Stimulated activated CD4-positive, alpha-beta T cell treated with anti-CD3 and anti-CD28 coated beads, Interleukin-2, amount 100 ng/mL, for 24 hours (primary cell): ENCODE measurements at places on chromosomes 6 and 20.

- DNase-seq = no peak
Measured at GRCh38 chr6:86682297-86682696, 255.0 kb upstream of the HTR1E start.

DNA sequence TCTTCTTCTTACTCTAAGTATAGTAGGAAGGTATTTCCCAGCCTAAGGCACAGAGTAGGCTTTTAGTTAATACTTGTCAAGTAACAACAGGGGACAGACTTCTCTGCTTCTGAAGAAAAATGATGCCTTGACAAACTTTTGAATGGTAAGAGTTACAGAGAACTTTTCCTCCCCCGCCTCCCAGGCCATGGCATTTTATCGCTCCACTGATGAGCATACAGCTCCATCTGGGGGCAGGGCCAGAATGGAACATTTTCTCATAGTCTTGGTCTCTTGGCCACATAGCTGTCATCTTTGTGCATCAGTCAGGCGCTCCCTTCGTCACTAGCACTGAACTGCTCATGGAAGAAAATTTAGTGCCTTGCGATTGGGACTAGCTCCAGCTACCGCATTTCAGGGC lies 1066.8 kb upstream of the CITED2 start:
- no peak for DNase-seq

- no peak for DNase-seq
Measured at GRCh38 chr20:11894062-11894461, 23.6 kb upstream of the BTBD3 start.

DNA sequence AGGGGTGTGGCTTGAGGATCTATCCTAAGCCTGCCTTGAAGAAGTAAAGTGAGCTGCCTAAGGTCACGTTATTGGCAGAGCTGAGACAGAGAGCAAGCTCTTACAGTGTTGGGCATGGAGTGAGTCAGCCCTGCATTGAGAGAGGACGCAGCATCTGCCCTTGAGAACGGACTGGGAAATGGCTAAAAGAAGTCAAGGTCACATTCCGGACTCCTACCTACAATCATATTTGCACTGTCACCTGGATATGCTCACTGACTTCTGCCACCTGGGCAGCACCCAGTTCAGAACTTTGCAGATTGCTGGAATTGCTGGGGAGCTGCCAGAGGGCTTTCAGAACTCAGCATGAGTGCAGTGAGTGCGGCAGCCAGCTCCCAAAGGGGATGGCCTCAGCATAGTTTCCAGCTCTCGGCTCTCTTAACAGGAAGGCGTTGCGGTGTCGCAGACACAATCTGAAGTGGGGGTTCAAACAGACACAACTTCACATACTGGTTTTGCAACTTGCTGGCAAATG lies 199.3 kb upstream of the SGK1 start:
- DNase-seq = no peak

- DNase-seq = no peak
Measured at GRCh38 chr6:25219216-25219916, 59.8 kb upstream of the CARMIL1 start.

- no peak for DNase-seq
Measured at GRCh38 chr6:117992856-117993255, 85.8 kb downstream of the SLC35F1 start.

GRCh38 chr6:25882051-25882496 lies 8.0 kb upstream of the SLC17A3 start:
- DNase-seq = peak; percentile 29

DNA sequence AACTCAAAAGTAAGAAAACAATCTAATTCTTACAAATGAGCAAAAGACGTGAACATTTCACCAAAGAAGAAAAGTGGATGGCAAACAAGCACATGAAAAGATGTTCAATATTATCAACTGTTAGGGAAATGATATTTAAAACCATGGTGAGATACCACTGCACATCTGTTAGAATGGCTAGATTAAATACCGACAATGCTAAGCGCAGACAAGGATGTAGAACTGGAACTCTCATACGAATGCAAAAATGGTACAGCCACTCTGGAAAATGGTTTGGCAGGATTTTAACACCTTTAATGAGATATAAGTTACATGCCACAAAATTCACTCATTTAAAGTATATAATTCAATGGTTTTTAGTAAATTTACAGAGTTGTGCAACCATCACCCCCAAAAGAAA lies 44.6 kb upstream of the NFATC2 start:
- DNase-seq = no peak

GRCh38 chr6:131854803-131855202 lies 47.0 kb downstream of the ENPP1 start:
- DNase-seq = no peak

GRCh38 chr6:107523794-107524193 lies 33.9 kb downstream of the SOBP start:
- DNase-seq = no peak

DNA sequence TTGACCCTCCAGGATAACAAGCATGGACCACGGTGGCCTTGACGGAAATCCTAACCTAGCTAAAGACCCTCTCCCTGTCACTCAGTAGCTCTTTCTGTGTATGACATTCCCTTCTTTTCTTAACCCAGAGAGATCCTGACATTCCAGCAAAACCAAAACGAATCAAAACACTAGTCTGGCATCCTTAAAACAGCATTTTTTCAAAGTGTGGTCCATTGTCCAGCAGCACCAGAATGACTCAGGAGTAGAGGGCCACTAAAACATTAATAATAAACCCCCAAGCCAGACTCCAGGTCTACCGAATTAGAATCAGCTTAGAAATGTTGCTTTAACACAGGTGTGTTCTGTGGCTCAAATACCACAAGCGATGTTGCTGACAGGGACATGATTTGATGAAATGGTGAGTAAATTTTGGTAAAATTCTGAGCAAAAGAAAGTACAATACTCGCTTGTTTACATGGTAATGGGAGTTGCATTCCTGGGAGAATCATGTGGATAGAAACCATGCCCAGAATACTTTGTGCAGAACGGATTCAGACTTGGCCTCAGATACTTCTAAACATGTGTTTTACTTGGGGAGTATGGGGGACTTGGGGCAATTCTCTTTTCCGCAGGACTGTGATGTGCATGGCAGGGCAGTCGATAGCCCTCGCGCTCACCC lies 174.2 kb upstream of the KCNG1 start:
- no peak for DNase-seq

GRCh38 chr6:111474106-111474505 lies 8.9 kb downstream of the REV3L start:
- no peak for DNase-seq

DNA sequence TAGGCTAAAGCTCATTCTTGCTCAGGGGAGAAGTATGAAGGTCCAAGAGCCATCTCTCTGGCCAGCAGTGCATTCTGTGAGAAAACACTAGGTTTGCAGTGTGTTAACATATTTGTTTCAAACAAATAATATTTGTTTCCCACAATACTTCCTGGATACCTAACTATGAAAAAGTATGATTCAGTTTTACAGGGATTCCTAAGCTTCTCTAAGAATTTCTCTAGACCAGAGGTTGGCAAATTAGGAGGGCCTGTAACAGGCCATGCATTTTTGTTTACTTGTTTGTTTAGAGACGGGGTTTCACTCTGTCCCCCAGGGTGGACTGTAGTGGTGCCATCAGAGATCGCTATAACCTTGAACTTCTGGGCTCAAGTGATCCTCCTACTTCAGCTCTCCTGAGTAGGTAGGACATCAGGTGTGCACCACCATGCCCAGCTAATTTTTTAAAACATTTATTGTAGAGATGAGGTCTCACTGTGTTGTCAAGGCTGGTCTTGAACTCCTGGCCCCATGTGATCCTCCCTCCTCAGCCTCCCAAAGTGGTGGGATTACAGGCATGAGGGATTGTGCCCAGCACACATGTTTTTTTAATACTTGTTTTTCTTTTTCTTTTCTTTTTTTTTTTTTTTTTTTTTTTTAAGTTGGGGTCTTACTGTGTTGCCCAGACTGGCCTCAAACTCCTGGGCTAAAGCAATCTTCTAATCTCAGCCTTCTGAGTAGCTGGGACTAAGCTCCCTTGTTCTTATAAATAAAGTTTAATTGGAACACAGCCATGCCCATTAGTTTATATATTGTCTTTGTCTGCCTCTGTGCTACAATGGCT lies 71.7 kb downstream of the ADGRG6 start:
- DNase-seq = no peak

- DNase-seq = no peak
Measured at GRCh38 chr6:37523412-37523811, 23.7 kb upstream of the CCDC167 start.

- DNase-seq = peak; percentile 18
Measured at GRCh38 chr20:54475334-54476168, at the start of gene DOK5. Gene DOK5, plus strand, starts transcription at chr20:54475593. Its CDS starts 354 bp downstream, at chr20:54475947.

DNA sequence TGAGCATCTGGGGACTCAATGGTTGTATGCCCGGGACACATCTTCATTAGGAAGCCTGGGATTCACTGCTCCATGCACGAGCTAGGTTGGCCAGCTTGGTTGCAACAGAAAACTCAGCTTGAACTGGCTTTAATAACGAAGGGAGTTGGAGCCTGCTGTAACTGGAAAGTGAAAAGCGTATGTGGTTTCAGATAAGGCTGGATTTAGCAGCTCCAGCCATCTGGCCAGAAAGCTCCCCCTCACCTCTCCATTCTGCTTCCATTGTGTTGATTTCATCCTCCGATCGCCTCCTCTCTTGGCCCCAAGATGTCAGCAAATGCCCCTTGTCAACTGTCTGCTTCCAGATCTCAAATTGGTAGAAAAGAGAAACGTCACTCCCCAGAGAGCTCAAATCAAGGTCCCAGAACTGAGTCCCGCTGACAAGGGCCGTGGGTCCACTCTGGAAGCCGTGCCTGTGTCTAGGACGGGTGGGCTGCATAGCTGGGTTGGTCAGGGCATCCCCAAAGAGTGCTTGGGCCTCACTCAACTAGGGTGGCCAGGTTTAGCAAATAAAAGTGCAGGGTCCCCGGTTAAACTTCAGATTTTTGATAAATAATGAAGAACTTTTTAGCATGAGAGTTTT lies 117.0 kb upstream of the PMEPA1 start:
- DNase-seq = no peak

- no peak for DNase-seq
Measured at GRCh38 chr20:54622333-54623295, 147.2 kb downstream of the DOK5 start.

DNA sequence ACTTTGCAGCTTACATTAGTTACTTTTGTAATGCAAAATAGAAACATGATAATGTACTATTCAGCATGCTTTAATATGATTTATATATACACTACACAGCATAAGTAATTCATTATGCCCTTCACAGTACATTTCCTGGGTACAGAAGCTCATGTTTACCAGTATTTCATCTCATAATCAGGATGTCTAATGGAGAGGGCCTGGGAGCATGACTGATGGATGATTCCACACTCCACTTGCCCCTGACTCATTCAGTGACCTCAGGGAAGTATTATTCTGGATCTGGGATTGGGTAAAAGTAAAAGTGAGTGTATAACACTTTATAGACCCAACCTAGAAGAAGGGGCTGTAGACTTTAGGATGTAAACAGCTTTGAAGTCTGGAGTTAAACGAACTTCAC lies 31.4 kb upstream of the BACH2 start:
- no peak for DNase-seq

DNA sequence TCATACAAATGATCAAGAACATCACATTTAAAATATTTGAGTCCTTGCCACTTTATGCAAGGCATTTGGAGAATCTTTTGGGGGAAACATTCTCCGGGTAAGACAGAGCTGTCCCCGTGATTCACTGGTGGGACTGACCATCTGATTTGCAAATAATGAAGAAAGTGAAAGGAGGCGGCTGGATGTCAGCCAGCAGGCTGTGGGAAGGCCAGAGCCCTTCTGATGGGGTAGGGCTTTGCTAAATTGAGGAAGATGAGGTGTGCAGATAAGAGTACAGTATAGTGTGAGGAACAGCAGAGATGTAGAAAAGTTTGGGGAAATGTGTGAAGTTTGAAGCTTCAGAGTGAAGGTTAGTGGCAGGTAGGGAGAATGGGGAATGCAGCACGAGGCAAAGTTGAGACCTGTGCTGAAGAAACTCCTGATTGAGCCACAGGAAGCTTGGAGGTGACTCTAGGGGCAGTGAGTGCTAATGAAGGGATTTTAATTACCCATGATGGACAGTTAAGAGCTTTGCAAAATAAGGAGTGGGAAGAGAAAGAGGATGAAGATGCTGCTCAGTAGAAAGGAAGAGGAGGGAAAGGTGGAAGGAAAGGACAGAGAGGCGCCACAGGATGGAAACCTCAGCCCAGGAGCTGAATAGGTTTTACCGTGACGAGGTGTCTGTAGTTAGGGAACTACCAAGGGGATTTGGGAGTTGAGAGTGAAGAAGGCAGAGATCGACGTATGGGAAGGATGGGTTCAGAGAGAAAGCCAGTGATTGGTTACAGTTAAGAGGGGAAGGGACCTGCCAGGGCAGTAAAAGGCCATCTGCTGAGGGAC lies 68.7 kb downstream of the SNX9 start:
- DNase-seq = no peak
